EH (cell line): ENCODE measurements at places on chromosomes 3 and 15.
A peak's percentile ranks its signal among the peaks of the same experiment; 100 is the strongest.

DNA sequence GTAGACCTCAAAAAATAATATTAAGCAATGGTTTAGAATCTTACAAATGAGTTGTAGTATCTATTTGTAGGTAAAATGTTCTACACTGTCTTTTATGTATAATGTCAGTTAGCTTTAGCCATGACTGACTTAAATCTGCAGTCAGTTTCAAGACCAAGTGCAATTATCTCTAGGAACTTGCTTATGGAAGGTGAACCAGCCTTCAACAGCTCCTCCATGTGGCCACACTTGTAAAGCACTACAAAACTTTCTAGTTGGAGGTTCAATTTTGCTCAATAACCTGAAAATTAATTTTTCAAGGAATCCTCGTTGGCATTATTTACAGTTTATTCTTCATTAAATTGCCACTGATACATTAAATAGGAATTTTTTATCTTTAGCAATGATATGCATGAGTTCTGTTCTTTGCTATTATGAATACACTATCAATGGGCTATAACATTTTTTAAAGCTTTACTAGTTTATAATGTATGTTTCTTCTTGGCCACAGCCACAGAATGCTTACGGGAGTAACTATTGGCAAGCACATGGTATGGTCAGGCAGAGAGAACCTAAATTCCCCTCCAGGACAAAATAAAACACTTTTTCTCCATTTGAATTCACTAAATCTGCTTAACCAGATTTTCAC is 315.3 kb upstream of the UBE2E2 start:
- DNase-seq = peak; percentile 9

DNA sequence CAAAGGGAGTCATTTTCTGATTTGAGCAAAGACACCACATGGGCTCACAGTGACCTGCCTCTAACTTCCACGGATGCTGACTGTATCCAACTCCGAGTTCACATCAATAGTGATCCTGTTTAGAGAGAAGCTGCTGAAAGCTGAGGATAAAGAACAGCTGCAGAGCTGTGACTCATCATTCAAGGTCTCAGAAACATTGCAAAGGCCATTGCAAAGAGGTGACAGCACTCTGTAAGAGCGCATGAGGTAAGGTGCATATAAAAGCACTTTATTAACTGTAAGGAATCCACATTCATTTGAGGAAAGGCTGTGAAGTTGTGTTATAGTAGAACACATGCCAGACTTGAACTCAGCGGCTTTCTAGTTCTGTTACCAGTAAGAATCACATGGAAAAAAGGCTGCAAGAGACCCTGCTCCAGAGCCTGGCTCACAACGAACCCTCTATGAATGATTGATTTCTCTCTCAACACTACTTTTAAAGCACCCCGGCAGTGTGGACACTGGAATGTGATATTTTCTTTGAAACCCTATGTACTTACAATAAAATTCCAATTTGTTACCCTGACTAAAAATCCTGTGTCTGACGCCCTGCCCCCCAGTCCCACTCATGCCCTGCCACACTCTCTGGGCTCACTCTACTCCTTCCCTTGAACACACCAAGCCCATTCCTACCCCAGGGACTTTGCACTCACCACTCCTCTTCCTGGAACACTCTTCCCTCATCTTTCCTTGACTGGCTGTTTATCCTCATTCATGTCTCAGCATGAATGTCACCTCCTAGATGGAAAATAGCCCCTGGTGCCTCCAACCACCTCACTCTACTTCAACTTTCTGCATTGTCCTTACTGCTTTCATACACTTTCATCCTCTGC is 111.2 kb downstream of the LSM3 start:
- DNase-seq = peak; percentile 91

GRCh38 chr15:79160211-79160610 is 69.6 kb upstream of the RASGRF1 start:
- DNase-seq = peak; percentile 62

GRCh38 chr3:71512544-71512943 is 71.0 kb downstream of the FOXP1 start:
- DNase-seq = no peak

- DNase-seq = no peak
Measured at GRCh38 chr3:9091486-9092235, 128.4 kb upstream of the RAD18 start.

GRCh38 chr15:42034628-42035434 is 14.0 kb upstream of the PLA2G4E start:
- no peak for DNase-seq
